ENCODE measurements at places on chromosomes 4 and X.

DNA sequence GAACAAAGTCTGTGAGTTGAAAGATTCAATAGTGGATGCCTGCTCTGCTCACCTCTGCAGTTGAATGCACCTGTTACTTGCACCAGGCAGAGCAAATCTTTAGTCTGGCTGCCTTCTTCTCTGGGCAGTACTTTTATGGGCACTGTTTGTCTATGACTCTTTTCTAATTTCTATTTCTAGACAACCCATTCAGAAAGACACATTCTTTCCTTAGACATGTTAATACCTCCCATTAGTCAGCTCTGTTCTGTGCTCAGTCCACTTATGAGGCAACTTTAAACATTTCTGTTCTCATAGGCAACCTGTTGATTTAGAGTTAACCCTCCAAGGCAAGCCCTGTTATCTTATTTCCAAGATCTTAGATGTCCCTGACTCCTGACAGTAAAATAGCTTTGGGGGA is 108.9 kb downstream of the SYNPO2 start:
- no peak for DNase-seq

- no peak for DNase-seq
Measured at GRCh38 chr4:83929550-83929949, 393.6 kb downstream of the GPAT3 start.

- DNase-seq: no peak
Measured at GRCh38 chr4:8147231-8147970, 11.2 kb downstream of the ABLIM2 start.

DNA sequence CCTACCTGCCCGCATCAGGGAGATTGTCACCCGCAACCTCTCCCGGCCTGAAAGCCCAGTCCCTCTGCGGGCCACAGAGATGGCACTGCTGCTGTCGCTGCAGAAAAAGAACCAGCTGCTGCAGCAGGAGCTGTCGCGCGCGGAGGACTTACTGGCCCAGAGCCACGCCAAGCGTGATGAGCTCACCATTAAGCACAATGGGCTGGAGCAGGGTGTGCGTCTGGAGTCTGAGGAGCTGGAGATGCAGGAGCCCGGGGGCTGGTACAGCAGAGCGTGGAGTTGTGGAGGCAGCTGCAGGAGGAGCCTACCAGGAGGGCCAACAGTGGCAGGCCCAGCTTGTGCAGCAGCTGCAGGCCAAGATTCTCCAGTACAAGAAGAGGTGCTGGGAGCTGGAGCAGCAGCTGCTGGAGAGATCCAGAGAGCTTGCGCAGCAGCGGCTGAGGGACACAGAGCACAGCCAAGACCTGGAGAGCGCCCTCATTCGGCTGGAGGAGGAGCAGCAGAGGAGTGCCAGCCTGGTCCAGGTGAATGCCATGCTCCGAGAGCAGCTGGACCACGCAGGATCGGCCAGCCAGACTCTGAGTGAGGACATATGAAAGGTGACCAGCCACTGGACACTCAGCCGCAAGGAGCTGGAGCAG is 11.3 kb downstream of the SMIM10L2A start:
- DNase-seq: no peak

GRCh38 chr4:57071326-57071725 is 38.9 kb downstream of the IGFBP7 start:
- DNase-seq: no peak

GRCh38 chrX:46819136-46819535 is 17.7 kb upstream of the RP2 start:
- no peak for DNase-seq

- DNase-seq: no peak
Measured at GRCh38 chr4:76058302-76058701, 16.2 kb upstream of the ART3 start.

- no peak for DNase-seq
Measured at GRCh38 chr4:141896687-141897086, 260.3 kb downstream of the IL15 start.

DNA sequence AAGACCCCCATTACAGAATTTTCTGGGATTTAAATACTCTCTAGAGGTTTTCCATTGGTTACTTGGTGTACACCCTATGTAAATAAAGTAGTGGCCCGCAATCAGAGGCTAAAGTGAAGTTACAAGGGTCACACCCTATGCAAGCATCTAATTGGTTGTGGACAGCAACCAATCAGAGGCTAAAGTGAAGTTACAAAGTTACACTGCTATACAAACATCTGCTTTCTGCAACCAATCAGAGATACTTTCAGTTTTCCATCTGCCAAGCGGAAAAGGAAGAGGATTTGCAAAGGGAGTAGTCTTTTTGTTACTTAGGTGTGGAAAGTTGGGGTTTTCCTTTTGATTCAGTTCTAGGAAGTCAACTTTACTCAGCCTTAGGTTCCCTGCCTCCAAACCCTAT is 2.0 kb upstream of the ATRX start:
- DNase-seq: no peak

DNA sequence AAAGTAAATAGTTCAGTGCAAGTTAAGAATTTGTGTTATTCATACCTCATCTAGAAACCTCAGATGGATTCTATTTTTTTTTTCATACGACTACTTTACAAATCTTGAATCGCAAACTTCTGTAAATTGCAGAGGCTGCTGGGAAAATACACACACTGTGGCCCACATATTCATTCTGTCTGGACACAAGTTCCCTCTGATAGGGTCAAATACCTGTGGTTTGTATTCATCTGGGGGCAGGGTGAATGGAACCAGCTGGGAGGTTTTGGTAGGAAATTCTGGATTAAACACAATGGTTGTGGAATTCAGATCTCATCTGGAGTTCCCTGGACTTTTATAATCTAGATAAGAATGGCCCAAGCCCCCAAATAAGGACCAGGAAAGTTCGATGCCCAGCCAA is 56.2 kb downstream of the SPATA18 start:
- no peak for DNase-seq

DNA sequence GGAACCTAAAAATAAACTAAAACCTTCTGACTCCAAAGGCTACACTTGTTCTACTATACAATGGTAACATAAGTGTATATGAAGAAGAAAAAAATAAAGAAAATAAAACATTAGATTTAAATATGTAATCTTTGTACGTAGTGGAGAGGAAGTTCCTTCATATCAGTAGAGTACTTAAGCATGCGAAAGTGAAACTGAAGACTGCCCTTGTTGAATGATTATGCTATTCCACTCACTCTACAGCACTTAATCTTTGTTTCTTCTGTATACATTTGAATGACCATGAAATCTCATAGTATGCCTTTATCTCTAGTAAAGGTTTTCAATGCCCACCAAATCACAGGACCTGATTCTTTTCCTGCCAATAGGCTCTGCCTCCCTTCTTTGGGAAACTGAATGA is 78.9 kb downstream of the NDST3 start:
- DNase-seq: no peak

- no peak for DNase-seq
Measured at GRCh38 chrX:131782646-131783045, 238.8 kb downstream of the OR13H1 start.

DNA sequence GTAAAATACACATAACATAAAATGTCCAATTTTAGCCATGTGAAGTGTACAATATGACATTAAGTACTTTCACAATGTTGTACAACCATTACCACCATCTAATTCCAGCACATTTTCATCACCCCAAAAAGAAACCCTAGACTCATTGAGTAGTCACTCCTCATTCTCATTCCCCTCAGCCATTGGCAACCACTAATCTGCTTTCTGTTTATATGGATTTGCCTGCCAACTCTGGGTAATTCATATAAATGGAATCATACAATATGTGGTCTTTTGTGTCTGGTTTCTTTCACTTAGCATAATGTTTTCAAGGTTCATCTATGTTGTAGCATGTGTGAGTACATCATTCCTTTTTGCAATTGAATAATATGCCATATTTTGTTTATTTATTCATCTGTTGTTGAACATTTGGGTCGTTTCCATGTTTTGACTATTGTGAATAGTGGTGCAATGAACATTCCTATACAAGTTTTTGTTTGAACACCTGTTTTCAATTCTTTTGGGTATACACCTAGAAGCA is 43.0 kb downstream of the EIF2S3 start:
- DNase-seq: no peak

DNA sequence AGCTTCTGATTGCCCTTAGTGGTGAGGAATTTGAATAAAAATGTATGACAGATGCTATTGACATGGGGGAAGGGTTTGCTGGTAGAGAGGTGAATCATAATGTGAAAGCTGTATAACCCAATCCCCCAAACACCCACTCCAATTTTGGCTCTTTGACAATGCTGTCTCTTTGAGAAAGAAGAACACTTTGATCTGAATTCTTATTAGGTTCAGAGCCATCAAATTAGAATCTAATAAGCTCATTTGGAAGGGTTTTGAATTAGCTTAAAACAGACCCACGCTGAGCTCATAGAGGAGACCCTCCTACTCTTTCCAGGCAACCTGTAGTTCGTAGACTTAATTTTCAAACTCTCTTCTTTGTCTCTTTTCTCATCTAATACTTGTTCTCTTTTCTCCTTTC is 416.6 kb upstream of the ARX start:
- DNase-seq: no peak

GRCh38 chr4:8269535-8270417 is at the start of gene HTRA3:
TSS of gene HTRA3 (plus strand) at chr4:8269754. CDS start at chr4:8269969, 215 bp downstream.
- no peak for DNase-seq

GRCh38 chr4:155795991-155796390 is 37.2 kb downstream of the GUCY1B1 start:
- DNase-seq: no peak

DNA sequence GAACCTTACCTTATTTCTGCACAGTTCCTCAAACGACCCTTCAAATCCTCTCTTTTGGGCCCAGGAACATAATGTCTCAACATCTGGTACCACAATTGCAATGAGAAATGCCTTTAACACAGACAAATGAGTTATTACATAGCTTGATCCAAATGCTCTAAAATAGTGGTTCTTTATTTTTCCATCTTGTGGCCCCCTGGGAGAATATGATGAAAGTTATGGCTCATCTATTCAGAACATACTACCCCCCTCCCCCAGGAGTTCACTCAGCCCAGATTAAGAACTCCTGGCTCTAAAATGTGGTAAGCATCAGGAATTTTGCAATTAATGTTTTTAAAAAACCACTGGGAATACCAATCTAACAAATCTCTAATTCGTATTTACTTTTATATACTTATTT is 23.9 kb upstream of the CENPU start:
- DNase-seq: no peak

GRCh38 chr4:6875431-6875831 is 34.2 kb upstream of the TBC1D14 start:
- no peak for DNase-seq

- DNase-seq: no peak
Measured at GRCh38 chr4:94918543-94918942, 160.8 kb downstream of the BMPR1B start.

DNA sequence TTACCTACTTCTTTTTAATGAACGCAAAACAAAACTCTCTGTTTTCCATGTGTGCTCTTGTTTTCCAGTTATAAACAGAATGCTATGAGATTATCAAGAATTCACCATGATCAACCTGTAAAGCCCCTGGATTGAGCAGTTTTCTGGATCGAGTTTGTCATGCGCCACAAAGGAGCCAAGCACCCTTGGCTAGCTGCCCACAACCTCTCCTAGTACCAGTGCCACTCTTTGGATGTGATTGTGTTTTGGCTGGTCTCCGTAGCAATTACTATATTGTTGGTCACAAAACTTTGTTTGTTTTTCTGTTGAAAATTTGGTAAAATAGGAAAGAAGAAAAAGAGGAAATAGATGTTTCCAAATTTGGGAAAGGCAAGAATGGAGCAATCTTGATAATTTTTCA is 51.1 kb downstream of the UGT2B7 start:
- no peak for DNase-seq

- no peak for DNase-seq
Measured at GRCh38 chrX:131907488-131908314, 115.4 kb upstream of the STK26 start.

- no peak for DNase-seq
Measured at GRCh38 chrX:56994375-56995270, 718 bp downstream of the SPIN3 start.

GRCh38 chr4:174464949-174465348 is 57.3 kb downstream of the HPGD start:
- no peak for DNase-seq

GRCh38 chrX:19647731-19648588 is 132.7 kb upstream of the MAP3K15 start:
- no peak for DNase-seq

GRCh38 chrX:19515615-19516105 is 352 bp upstream of the MAP3K15 start:
- DNase-seq: no peak

DNA sequence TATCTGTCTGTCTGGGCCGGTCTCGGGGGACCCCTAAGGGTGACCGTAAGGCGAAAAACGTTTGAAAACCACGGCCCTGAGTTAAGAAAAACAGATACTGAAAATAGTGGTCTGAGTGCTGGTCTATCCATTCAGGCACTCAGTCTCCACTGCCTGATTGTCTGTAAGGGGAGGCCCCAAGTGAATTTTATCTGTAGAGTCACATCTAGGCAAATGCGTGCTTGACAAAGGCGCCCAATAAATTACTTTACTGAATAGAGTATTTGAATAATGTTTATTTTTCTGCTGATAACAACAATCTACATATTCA is 465 bp downstream of the HNRNPH2 start:
- DNase-seq: no peak

DNA sequence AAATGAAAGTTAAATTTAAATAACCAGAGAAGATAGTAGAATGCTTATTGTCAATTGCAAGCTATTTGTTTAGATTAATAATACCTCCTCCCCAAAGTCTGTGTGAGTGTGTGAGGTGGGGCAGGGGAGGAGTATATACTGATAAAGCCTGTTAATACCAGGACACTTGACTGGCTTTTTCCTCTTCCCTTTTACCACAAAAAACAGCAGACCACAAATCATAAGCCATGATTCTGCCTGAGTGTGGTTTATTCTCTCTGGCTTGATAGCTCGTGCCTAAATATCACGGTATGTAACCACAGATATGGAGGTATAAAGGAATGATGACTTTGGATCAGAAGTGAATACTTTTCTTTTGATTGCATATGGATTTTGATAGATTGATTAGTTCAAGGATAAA is 21.9 kb upstream of the SCRG1 start:
- no peak for DNase-seq

DNA sequence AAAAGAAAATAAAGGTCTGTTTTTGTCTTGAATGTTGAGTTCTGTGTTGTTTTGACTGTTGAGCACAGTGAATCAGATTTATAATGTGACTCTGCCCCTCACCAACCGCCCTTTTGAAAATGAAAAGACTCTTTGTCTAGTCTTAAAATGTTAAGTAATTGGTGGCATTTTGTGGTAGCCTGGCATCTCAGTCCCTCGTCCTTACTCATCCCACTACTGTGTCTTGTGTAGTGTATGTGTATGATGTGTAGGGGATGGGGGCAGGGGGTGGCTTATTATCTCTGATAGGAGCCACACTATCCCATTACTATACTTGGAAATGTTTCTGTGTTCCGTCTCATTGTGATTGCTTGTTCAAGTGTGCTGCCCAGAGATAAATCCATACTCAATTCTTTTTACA is 12.2 kb downstream of the KLHL34 start:
- DNase-seq: no peak

DNA sequence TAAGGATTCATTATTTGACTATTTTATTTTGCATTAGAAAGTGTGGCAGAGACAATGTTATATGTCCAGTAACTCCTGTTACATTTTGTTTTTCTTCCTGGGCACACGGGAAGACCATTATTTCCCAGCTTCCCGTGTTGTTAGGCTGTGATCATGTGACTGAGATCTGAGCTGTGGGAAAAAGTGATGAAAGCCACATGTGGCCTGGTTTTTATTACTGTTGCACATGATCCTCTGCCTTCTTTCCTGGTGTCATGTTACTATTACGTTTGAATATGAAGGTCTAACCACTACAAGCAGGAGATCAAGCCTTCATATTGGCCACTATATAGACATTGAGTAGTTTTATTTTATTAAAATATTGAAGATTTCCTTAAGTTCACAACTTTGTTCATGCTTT is 28.2 kb upstream of the MID1 start:
- no peak for DNase-seq
